Liver (tissue), 10 donors: ENCODE measurements at places on chromosomes 3 and 15.

- no peak for DNase-seq
Measured at GRCh38 chr3:52068055-52068571, 11.7 kb upstream of the DUSP7 start.

GRCh38 chr3:195155570-195156241 is 115.3 kb downstream of the XXYLT1 start:
- DNase-seq = no peak

DNA sequence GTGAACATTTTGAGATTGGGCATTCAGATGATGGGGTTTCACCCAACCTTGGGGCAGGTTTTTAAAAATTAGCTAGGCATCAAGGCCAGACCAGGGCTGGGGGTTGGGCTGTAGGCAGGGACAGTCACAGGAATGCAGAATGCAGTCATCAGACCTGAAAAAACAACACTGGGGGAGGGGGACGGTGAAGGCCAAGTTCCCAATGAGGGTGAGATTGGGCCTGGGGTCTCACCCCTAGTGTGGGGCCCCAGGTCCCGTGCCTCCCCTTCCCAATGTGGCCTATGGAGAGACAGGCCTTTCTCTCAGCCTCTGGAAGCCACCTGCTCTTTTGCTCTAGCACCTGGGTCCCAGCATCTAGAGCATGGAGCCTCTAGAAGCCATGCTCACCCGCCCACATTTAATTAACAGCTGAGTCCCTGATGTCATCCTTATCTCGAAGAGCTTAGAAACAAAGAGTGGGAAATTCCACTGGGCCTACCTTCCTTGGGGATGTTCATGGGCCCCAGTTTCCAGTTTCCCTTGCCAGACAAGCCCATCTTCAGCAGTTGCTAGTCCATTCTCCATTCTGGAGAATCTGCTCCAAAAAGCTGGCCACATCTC is 6.1 kb downstream of the RHO start:
- no peak for DNase-seq

GRCh38 chr3:25565807-25566206 is 98.9 kb downstream of the TOP2B start:
- no peak for DNase-seq

DNA sequence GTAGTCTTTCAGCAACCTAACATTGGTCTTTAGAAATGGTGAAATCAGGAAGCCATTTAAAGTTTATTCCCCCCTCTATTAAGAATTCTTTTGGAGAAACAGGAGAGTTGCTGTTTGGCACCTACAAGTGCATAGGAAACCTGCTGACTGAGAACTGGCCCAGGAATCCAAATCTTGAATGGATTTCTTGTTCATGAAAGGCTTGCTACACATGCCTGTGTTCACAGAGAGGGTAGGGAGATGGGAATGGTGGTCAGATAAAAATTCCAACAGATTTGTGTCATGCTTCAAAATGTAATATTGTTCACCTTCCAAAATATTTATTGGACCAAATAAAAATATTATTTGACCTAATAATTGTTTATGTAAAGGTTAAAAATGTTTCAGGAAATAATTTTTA is 24.2 kb upstream of the ZPLD1 start:
- no peak for DNase-seq
